ENCODE measurements at places on chromosomes 11 and 22.
A peak's percentile ranks its signal among the peaks of the same experiment; 100 is the strongest.

GRCh38 chr11:34501500-34501899 lies 12.1 kb downstream of the ELF5 start:
- DNase-seq: no peak

GRCh38 chr11:61963282-61964057 lies 4.0 kb downstream of the FTH1 start:
- no peak for DNase-seq

DNA sequence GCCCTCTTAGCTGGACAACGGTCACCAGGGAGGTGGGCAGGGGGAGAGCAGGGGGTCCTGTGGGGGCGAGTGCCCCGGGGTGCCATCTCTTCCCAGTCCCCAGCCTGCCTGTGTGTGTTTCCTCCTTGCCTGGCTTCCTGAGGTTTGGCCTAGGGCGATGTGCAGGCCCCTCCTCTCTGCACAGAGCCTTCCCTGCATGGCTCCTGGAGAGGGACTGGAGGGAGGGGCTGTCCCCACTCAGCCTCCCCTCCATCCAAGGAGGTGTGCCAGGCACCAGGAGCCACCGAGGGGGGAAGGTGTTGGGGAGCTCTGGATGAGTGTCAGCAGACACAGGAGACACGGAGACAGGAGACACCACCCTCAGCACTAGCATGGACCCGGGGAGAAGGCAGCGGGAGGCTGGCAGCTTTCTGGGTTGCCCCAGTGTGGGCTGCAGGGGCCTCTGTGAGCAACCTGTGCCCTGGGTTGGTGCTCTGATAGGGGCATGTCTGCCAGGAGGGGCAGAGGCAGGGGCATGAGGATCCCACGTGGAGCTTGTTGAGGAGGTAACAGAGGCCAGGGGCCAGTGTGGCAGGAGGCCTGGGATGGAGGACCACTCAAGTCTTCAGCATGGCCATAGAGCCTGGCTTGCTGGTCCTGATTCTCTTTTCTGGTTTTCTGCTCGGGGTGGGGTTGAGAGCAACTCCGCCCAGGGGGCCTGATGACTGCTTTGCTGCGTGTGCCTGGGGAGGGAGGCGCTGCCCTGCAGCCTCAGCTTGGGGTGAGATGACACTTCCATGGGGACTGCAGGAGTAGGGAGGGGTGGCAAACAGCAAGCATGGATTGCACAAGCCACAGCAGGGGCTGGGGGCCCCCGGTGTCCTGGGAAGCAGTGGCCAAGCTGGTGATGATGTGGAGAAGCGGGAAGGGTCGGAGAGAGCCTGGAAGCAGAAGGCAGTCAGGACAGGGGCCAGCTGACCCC lies 78.8 kb downstream of the ST3GAL4 start:
- no peak for DNase-seq

- DNase-seq: no peak
Observed at GRCh38 chr11:71407356-71407755, 40.8 kb downstream of the DHCR7 start.

- DNase-seq: no peak
Observed at GRCh38 chr22:43776081-43776670, 35.9 kb downstream of the EFCAB6 start.

DNA sequence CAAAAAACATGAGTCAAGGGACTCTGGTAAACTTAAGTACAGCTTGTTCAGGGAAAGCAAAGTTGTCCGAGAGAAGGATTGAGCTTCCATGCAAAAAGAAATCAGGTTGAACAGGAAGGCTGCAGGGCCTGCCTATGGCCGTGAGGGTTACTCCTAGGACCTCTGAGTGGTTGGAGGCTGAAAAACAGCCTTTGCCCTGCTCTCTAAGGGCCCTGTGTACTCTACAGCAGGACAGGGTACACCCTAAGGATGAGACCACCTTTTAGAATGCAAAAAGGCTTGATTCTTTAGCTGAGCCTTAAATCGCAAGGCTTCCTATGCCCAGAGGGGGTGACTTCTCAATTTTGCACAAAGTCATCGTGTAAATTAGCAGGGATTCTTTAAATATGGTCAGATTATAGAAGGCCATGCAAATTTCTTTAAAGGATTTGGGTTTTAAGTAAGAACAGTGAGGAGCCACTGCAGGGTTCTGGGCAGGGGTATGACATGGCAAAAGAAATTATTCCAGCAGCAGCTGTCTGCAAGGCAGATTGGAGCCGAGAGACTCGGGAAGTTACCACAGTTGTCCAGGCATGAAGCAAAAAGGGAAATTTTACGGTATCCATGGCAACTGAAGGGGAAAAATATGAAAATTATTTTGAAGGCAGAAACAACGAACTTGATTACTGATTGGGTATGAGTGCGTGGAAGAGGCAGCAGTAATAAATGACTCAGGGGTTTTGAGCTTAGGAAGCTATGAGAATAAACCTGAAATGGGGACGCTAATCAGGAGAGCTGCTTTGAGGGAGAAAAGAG lies 91.8 kb downstream of the FAM76B start:
- no peak for DNase-seq

GRCh38 chr11:94504689-94505293 lies 7.5 kb upstream of the C11orf97 start:
- peak; percentile 33 for DNase-seq

DNA sequence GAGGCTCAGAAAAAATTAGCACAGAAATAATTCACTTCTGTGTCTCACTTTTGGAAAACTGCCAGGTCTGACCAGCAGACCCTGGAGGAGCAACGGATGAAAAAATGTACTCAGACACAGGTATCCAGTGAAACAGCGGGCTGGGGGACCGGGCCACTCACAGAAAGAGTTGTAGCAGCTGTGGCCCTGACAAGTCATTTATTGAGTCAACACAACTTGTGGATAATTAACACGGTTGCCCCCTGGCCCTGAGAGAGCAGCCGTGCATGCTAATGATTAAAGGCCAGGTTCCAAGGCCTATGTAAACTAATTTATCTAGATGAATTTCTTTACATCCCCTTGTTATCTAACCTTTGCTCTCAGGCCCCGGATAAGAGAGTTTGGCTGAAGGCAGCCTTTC lies 131.3 kb downstream of the AASDHPPT start:
- no peak for DNase-seq

- DNase-seq: no peak
Observed at GRCh38 chr22:27456696-27457503, 344.7 kb downstream of the MN1 start.

GRCh38 chr11:105968021-105968697 lies 53.9 kb downstream of the MSANTD4 start:
- DNase-seq: no peak

DNA sequence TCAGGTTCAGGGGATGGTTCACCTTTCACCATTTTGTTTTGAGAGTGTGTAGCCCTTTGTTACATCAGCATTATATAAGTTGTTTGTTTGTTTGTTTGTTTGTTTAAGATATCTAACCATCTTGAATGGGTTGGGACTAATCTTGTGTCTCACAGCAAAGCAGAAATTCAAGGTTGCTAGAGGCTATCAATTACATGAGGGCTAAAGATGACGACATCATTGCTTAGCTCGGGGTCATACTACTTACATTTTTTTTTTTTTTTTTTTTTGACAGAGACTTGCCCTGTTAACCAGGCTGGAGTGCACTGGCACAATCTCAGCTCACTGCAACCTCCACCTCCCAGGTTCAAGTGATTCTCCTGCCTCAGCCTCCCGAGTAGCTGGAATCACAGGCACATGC lies 87.1 kb upstream of the XKR3 start:
- DNase-seq: no peak

- DNase-seq: peak; percentile 26
Observed at GRCh38 chr11:29448246-29448877, 568.5 kb downstream of the KCNA4 start.

DNA sequence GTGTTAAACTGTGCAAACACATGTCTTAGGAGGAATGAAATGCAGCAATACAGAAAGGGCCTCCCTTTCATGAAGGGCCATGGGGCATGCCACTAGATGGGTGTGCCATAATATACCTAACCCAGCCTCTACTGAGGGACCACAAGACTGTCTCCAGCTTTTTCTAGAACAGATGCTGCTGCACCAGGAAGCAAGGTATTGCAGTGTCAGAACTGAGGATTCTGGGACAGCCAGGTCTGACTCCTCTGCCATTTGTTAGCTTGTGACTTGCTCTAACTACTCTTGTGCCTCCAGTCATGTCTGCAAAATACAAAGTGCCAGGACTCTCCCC lies 53.2 kb downstream of the HIRA start:
- DNase-seq: no peak

DNA sequence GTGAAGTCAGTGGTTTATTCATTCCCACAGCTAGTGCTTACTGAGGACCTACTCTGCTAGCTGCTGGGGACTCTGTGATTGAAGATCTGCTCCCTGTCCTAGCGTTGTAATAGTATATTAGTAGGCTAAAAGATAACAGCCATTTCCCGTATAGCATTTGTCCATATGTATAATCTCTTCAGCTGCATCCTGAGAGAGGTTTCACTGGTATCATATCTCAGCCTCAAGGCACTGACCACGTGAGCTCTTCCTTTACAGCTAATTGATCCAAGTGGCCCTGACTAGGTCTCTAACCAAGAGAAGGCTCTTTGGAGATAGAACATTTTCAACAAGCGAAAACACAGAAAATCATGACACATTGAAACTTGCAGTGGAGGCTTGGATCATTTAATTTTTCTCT lies 110.2 kb downstream of the APIP start:
- DNase-seq: no peak

DNA sequence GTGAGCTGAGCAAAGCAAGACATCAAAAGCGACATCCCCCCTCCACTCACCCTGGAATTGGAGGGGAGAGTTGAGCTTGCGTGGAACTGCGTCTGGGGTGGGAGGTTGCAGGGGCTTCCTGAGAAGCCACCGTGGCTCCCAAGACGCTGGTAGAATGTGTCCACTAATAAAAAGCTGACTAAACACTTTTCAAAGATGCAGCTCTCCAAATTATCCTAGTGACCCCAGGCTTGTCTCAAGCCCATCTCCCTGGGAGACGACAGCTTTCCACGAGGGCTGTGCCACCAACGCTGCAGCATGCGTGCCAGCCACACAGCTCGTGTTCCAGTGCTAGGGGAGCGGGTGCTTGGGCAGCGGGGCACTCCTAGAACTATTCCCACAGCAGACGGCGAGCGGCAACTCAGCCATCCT lies 6.3 kb upstream of the GAL start:
- DNase-seq: no peak

DNA sequence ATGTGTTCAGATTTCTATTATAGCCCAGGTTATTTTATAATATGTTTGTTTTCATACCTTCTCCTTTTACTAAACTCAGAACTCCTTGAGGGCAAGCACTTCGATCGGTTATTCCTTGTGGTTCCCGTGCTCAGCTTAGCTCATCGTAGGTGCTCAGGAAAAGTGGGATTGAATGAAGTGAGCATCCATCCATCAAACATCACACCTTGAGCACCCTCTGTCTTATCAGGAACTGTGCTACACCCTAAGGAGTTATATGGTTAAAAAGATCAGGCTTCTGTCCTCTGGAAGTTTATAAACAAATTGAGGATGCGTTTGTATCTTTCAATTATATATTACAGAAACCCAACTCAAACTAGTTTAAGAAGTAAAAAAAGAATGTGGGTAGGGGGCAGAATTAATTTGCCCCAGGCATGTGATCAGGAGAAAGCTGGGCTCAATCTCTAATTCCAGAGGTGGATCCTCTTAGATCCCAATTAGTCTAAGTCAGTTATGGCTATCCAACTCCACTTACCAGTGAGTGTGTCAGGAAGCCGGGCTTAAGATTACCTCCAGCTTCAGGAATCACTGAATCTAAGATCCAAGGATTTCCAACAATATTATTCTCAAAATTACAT lies 59.9 kb upstream of the RRAS2 start:
- no peak for DNase-seq

DNA sequence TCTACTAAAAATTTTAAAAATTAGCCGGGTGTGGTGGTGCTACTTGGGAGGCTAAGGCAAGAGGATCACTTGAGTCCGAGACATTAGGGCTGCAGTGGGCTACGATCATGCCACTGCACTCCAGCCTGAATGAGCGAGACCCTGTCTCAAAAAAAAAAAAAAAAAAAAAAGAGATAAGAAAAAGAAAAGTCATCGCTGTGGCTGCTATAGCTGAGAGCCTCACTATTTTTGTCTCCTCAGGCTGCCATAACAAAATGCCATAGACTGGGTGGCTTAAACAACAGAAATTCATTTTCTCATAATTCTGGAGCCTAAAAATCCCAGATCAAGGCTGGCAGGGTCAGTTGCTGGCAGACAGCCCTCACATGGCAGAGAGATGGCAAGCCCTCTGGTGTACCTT lies 30.1 kb upstream of the DEPDC7 start:
- DNase-seq: no peak

DNA sequence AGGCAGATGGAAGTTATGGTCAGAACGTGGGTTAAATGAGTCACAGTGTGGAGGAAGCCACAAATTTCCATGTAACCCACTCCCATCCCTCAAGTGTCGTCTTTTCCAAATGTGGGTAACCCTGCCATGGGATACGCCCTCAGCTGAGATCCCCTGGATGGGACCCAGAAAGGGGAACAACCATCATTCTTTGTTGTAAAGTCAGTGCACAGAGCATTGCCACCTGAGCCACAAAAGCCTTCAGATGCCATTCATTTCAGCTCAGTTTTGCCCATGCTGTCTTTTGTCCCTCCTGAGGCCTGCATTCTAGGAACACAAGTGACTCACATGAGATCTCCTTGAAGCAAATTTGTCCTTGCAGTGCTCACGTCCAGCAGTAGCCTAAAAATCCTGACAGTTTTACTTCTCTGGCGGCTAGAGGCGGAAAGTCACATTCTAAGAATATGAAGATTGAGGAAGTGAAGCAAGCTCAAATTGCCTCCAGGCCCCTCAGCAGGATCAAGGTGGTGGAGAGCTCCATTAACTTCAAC lies 30.6 kb downstream of the MMP13 start:
- DNase-seq: peak; percentile 11

GRCh38 chr11:72738199-72739141 lies 13.7 kb downstream of the ARAP1 start:
- no peak for DNase-seq

DNA sequence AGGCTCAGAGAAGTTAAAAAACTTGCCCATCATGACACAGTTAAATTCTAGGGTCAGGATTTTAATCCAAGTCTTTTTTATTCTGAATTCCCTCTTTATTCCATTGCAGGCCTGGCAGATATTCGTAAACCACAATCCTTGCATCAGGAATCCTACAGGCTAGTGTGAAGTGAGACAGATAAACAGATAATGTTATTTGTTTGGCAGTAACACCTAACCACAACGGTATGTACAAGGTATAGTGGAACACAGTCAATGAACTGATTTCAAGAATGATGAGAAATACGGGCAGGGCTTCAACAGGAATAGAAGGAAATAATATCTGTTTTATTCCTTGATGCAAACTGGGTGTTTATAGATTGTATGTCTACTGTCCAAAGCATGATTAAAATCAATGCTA lies 32.0 kb upstream of the NARS2 start:
- peak; percentile 83 for DNase-seq

DNA sequence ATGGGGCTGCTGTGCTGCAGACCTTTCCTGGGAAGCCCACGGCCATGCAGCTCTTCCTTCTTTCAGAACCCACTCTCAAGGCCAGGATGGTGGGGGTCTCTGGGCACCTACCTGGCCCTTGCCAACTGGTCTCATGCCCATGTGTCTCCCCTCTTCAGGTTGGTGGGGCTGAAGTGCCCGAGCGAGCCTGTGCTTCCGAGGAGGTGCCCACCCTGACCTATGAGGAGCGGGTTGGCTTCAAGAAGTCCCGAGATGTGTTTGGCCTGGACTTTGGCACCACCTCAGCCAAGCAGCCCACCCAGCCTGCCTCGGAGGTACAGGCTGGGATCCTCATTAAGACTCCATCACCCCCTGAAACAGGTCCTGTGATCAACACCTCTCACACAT lies 9.9 kb downstream of the THAP7 start:
- no peak for DNase-seq
